Activated CD4-positive, alpha-beta memory T cell treated with anti-CD3 and anti-CD28 coated beads for 36 hours (primary cell): ENCODE measurements at places on chromosomes 12 and 14.

- no peak for DNase-seq
Measured at GRCh38 chr14:105150026-105150367, 18.6 kb downstream of the JAG2 start.

DNA sequence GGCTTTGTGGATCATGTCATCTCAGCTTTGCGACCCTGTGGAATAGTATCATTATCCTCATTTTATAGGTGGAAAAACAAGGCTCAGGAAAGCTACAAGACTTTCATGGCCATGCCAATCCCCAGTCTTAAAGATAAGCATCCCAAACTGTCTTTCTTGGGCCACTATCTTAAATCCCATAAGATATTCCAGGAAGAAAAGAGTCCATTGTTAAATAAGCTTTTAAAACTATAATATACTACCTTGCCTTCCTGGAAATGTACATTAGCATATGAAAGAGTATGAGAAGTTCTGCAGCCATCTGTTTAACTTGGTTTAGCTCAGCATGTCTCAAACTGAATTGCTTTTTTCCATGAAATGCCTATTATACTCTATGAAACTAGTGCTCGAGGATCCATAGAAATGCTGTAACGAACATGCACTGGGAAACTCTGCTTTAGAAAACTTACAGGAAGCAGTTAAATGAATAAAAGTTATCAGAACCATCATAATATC, 77.1 kb downstream of the B4GALNT3 start:
- DNase-seq = no peak

DNA sequence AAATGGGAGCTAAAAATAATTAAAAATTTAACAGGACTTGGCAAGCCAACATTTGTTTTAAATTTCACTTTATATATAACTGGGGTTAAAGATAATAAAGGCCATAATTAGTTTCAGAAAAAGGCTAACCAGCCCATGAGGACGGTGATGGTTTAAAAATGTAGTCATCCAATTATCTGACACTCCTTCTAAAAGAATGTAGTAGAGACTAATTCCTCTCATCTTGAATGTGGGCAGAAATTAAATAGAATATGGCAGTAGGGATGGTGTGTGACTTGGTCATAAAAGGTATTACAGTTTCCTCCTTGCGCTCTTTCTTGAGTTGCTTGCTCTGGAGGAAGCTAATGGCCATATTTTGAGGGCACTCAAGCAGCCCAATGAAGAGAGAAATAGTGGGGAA, 49.1 kb upstream of the PTPRB start:
- DNase-seq = no peak

- no peak for DNase-seq
Measured at GRCh38 chr12:13670285-13670866, 311.0 kb downstream of the GRIN2B start.

DNA sequence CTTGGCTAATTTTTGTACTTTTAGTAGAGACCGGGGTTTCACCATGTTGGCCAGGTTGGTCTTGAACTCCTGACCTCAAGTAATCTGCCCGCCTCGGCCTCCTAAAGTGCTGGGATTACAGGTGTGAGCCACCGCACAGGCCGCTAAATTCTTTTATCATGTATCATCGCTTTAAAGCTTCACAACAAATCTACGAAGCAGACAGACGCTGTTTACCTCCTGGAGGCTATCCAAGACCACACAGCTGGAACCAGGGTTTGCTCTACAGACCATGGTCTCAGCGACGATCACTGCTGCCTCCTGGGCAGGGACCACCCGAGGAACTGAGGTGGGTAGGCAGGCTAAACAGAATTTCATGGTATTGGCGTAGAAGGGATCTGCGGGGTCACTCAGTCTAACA, 27.2 kb downstream of the KRT80 start:
- DNase-seq = no peak

DNA sequence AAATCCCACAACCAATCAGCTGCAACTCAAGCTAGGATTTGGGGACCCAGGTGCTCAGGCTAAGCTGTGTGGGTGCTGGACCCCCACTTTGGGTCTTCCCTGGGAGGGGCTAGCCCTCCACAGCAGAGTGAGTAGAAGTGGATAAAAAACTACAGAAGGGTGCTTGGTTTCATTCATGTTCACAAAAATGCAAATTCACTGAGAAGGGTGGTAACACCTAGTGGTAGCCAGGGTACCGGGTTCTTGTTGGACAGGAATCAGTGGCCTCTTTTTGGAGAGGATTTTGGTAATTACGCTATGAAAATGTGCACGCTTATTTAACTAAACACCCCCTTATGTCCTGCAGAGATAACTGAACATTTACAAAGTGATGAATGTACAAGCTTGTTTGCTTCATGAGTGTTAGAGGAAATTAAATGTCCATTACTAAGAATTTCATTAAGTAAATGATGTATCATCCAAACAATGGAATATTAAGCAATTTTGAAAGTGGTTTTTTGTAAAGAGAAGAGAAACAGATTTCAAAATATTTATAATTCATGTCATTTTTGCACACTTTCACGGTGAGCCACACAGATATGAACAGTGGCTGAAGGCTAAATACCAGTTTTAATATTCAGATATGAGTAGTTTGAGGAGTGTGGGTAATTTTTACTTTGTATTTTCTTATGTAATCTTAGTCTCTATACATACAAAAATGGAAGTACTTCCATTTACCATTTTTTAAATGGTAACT, 78.3 kb downstream of the DDX51 start:
- no peak for DNase-seq

DNA sequence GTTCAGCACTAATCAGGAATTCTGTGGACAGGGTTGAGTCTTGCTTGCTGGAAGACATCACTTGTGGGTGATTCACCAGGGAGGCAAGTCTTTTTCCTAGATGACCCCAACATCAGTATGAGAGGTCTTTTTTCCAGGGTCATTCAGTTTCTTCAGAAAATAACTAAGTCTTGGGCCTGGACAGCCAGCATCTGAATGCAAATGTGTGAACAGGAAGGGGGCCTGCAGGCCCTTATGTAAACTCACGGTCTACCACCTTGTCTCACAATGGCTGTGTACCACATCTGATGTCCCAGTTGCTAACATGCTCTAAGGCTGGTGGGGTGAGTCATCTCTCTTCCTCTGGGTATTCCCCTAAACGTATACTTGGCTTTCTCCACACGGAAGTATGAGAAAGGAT, 79.2 kb downstream of the HECTD4 start:
- peak; percentile 77 for DNase-seq

DNA sequence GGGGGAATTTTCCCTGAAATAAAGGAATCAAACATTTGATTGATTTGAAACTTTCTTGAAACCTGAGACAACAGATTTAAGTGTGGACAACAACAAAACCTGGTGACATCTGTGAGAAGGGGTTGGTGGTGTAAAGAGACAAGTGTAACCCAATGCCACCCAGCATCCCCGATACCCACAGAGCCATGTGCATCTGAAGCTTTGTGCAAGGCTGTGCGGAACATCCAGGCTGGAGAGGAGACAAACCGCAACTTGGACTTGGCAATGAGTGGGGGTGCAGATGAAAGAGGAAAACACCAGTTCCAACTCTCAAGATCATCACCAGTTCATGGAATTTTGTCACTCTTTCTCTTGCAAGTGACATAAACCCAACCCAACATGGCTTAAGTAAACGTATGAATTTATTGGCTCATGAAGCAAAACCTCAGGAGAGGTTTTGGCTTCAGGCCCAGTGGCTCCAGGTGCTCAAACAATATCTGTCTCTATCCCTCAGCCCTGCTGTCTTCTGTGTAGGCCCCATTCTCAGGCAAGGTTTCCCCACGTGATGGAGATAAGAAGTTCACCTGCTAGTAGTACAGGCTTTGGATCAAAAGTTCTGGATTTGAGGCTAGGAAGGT, 55.2 kb upstream of the NTF3 start:
- no peak for DNase-seq

DNA sequence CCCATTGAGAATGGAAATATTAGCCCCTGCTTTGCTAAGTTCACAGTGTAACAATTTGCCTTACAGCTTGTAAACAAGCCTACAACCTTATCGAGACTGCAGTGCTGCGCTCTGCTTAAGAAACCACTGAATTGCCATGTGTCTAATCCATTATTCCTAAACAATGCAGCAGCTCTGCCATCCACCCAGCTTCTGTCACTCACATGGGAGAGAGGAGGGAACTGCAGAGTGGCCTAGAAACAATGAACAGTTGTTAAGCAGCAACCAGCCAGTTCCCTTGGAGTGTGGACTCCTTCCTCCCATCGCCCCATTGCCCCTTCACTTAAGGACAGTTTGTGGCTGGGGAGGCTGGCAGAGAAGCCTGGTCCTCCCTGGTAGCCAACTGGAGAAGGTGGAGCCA, 42.9 kb downstream of the TESPA1 start:
- DNase-seq = no peak

DNA sequence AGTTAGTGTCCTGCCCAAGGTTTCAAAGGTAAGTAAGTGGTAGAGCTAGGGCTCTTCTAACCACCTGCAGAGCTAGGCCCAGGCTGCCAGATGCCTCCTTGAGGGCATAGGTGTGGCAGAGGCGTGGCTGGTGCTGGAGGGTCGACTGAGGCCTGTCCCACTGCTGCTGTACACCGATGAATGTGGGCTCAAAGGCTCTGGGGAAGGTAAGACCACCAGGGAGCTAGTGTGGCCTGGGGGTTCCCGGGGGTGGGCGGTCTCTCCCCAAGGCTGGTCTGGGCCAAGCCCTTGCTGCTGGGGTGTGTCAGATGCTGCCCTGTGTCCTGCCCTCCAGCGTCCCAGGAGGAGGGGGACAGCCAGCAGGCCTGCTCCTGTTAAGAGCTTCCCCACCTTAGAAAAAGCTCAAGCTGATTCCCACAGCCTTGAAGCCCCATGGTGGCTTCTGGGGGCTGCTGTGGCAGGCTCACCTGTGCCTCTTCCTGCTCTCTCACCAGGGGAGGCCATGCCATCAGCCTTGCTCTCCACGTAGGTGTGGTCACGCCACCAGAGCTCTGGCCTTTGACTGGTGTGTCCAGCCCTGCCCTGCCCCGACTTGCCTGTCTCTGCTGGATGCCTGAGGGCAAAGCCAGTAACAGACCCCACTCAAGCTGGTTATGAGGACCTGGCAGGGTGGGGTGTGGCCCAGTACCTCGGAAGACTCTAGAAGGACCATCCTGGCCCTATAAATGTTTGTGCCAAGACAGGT, 36.8 kb downstream of the SH2B3 start:
- no peak for DNase-seq

DNA sequence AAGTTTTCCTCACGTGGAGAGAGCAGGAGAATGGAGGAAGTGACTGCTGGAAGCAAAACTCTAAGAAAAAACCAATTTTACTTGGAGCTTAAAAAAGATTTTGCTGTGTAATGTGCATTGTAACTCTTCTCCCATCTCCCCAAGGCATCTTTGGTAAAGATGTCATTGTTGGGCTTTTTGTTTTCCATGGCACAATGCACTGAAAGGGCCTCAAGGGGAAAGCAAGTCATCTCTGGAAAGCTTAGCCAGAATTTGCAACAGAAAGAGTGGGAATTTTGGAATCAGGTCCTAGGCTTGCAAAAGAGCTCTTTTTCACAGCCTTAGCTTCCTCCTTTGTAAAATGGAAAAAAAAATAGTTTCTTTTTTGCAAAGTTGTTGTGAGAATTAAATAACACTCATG, 7.9 kb upstream of the PPM1A start:
- no peak for DNase-seq

DNA sequence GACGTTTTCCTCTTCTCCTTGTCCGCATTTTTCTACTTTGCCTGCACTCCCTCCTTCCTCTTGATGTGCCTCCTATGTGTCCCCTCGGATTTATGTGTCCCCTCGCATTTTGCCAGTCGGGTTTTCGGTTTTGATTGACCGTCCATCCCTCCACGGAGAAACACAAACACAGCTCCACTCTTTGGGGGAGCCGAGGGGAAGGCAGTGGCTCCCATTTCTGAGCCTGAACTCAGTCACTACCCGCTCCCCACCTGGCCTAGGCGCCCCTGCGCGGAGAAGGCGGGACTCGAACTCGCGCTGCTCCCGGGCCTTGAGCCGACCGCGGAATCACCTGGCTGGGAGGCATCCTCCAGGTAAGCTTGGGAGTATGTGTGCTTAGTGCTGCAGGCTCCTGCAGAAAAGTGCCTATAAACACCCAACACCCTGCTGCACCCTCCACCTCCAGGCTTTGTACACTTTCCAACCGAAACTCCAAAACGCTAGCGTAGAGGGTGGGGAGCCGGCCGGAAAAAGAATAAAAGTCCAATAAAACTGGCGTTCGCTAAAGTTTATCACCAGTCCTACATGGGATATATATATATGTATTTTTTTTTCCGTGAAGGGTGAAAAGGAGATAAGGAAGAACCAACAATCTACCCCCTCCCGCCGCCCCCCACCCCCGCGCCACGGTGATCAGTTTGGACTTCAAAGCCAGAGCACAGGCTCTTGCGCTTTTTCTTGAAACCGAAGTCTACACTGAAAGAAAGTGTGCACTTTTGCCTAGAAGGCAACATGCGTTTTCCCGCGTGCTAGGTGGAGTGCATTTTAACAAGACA, 3.3 kb upstream of the CCND2 start:
- DNase-seq = peak; percentile 65

DNA sequence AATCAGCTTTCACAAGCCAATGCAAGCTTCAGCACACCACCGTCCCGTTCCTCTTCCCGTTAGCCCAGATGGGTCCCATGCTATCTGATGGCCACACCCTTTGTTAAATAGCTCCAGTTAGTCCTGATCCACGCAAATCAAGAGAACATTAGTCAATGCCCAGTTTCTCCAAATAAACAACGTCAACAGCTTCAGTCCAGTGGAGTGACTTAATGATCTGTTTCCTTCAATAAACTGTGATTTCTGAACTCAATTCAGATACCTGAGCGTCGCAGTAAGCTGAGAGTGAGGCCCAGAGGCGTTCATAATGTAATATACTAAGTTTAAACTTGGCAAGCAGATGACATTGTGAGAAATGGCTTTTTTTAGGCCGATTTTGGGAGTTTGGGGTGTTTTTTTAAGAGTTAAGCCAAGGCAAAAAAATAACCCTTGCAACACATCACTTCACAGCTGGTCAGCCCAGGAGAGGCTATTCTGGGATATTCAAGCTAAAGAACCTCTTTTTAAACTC, 112.3 kb downstream of the ZFP36L1 start:
- no peak for DNase-seq

- no peak for DNase-seq
Measured at GRCh38 chr14:100651999-100652508, 64.8 kb upstream of the BEGAIN start.

GRCh38 chr12:44709166-44709565, 166.9 kb downstream of the NELL2 start:
- DNase-seq = no peak

GRCh38 chr14:95931384-95931783, 54.8 kb downstream of the TUNAR start:
- DNase-seq = no peak

DNA sequence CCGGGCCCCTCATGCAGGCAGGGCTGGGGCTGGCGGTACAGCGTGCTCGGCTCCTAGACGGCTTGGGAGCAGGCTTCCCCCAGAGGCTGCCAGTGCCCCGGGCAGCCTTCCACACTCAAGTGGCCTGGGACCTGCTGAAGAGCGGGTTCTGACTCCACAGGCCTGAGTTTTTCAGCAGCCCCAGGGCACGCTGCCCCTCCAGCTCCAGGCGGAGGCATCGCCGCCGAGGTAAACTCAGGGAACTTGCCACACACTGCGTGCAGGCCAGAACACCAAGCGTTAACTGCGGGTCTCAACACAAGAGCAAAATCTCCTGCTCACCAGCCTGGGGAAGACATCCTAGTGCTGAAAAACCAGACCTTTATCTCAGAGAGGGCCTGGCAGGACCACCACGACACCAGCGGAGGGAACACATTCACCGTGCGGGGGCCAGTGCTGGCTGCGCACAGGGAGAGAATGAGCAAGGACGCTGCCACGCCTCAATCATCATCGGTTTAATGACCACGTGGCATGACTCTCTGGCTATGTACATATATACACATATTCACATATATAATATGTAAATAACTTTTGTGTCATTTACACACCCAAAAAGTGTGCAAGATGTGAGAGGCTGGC, 21.3 kb downstream of the PSMC1 start:
- no peak for DNase-seq

GRCh38 chr12:126784328-126784921, 1482.5 kb upstream of the TMEM132C start:
- DNase-seq = peak; percentile 52
